ENCODE measurements at places on chromosomes 5 and 9.
A peak's percentile ranks its signal among the peaks of the same experiment; 100 is the strongest.

- no peak for DNase-seq
These were observed 43.1 kb upstream of the RXRA start for GRCh38 chr9:134283111-134283515.

DNA sequence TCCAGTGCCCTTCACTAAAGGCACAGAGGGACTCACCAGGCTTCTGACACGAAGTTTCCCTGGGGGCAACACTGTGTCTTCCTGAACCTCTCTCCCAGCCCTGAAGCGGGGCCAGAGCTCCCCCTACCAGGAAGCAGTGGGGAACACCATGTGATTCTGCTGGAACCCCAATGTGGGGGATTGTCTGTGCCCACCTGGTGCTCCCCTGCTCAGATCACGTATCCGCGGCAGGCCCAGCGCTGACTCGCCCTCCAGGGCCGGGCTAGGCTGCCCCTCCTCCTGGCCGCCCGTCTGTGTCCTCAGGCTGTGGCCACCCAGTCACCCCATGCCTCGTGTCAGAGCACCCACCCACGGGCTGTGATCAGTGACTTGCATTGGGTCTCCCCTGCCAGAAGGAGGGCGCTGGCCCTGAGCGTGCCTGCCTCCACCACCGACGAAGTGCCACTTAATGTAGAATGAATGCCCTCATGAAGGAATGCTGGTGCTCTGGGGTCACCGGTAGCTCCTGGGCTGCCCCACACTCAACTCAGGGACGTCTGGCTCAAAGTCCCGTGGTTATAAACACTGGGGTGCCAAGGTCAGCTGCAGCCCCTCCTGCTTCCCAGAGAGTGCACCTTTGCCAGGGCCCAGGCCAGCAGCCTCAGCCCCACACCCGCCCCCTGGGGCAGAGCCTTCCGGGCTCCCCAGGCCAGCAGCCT is 22.1 kb downstream of the SARDH start:
- DNase-seq, result no peak

DNA sequence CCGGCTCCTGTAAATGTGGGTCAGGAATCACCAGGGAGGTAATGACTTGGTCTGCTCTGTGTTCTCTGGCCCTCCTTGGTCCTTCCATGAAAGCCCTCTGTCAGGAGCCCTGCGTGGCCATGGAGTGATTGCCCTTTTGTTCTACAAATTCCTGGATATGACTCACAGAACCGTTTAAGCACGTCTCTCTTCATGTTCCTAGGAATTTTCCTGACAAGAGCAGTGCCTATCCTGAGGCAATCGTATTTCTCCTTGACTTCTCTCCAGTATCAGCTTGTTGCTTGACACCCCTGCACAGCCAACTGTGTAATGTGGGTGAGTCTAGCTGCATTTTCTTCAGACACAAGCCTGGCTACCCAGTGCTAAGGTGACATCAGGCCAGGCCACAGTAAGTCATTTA is 274.3 kb upstream of the ZNF462 start:
- no peak for DNase-seq

GRCh38 chr5:170880084-170880483 is 18.3 kb downstream of the RANBP17 start:
- no peak for DNase-seq

DNA sequence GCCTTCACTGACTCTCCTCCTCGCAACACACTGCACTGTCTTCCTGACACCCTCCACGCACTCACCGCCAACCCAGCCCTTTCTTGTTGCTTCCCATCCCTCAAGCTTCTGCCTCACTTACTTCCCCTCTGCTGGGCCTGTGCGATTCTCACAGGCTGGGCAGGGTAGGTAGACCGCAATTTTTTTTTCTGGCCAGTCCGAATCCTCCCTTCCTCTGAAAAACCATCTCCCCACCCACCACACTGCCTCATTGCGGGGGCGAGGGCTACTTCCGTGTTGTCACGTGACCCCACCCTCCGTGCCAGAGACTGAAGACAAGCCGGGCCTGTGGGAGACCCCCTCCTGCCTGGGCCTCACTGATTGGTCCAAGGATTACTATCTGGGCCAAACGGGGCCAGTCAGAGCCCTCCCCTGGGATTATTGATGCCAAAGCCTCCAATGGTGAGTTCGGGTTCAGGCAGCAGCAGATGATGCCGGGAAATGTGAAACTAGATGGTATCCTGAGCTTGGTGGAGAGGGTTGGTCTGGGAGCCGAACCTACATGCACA is 73.1 kb downstream of the STK10 start:
- DNase-seq, result peak; percentile 52

- no peak for DNase-seq
These were observed 6.1 kb upstream of the PCDHA11 start for GRCh38 chr5:140862441-140863295.

DNA sequence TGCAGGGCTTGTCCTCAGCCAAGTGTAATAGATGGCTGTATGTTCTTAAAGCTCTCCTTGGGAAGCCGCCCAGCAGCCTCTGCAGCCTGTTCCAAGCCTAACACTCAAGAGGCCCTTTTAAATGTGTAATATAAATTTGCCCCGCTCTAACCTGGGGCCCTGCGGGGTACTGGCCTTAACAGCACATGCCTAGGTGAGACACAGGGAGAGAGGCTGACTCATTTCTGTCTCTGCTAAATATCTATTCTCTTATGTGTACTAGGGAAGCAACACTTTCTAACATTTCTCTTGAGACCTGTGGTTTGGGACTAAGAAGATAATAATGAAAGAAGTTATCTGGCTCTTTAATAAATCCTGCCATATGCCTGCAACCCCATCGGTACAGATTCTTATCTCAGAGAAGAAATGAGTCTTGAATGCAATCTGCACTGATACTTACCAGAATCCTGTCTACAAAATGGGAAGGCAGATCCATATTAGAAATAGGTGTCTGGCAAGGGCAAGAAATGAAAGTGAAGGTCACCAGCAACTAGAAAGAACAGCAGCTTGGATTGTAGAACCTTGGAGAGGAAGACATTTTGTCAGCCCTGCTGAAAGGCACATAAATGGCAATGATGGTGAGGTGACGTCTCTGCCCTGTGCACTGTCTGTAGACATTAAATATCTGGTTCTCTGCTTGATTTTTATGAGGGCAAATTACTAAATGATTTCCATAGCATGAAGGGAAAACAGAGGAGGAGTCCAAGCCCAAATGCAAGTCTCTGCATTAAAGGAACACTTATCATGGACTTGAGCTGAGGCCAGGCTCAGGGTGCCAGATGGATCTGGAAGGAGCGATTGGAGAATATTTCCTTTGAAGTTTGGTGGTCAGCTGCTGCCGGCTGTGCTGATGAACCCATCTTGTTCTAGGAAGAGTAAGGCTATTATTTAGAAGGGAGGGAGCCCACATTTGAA is 14.5 kb upstream of the TGFBI start:
- DNase-seq, result no peak

DNA sequence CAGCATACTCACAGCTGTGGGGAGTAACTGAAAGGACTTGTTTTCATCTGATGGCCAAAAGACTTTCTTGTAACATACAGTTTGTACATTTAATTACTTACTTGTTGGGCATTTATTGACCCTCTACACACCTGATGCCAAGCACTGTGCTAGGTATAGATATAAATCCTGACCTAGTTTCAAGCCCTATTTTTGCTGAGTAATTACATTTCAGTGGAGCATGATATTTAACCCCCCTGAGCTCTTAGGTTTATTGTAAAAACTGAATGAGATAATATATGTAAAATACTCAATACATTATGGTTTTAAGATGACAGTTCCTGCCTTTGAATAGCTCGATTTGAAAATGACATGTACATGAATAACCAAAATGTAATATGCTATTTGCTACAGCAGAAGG is 68.1 kb upstream of the SLC12A2 start:
- DNase-seq, result no peak

DNA sequence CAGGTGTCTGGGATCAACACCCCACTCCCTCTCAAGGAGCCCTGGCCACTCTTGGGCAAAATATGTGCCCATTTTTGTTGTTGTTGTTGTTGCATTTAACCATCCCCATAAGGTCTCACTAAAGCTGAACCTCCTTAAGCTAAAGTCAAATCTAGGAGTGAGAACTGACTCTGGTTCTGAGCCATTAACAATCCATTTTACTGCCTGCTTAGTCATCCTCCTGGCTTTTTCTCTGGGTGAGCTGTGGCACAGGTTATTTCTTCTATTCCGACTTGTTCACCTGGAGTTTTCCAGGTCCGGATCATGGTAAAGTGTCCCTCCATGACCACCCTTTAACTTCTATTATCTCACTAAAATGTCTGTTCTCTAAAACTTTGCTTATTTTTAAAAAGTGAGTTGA is 85.2 kb downstream of the CAMK4 start:
- DNase-seq, result no peak

DNA sequence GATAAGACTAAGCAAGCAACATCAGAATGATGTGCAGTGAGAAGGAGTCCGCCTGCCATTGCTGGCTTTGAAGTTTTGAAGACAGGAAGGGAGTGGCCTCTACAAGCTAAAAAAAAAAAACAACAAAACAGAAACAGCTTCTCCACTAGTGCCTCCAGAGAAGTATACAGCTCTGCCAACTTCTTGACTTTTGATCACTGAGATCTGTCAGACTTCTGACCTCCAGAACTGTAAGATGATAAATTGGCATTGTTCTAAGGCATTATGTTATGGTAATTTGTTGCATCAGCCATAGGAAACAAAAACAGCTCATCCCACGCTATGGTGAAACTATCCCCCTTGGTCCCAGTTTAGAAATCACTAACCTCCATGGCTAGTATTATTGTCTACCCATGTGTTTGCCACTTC is 131.0 kb upstream of the VCAN start:
- DNase-seq, result no peak

DNA sequence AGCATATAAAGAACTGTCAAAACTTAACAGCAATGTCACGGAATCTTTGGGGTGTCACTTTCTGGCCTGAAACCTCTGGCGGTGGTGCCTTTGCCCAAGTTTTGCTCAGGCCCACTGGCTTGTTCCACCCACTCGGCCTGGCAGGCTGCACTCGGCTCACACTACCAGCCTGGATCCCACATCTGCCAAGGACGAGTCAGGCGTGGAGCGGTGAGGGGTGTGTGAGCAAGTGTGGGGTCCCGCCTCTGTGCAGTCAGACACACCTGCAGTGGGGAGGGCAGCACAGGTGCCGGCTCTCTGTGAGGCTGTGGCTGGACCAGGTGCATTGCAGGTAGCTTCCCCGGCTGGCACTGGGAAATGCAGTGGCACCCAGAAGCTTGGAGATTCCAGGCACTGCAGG is 40.0 kb downstream of the TSPAN17 start:
- no peak for DNase-seq

DNA sequence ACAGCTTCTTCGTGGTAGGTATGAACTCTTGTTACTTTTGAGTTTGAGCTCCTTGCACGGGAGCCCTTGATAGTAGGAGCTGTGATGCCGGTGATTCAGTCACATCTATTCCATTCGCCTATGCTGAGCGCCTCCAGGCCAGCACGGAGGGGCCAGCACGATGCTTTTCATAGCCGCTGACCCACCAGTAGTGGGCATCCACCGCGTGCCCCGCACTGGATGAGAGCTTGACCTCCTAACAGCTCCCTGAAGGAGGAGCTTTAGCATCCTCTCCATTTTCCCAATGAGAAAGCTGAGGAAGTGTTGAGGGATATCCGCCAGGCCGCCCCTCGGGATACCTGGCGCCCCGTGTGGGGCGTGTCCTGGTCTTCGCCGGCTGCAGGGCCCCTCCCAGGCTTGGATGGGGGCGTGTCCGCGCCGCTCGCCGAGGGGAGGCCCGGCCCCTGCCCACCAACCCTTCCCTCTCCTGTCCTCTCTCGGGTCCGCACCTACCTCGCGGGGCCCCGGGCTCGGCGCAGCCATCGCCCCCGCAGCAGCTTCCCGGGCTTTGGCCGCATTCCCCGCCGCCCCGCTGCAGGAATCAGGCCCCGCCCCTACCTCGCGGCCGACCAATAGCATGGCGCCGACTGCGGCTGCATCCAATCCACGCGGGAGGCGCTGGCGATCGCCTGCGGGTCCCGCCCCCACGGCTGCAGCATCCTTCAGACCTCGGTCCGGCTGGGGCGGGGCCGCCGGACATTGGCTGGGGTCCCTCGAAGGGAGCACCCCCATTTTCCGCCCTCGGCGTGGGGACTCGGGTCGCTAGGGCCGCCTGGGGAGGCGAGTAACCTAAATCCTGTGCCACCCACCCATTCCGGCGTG is at the start of gene PIP5KL1:
PIP5KL1 (minus strand) TSS at position 547 of the 861 bp plus-strand sequence; CDS start at position 522, 25 bp downstream.
- no peak for DNase-seq

Measured in stimulated activated CD8-positive, alpha-beta memory T cell treated with anti-CD3 and anti-CD28 coated beads, Interleukin-4, amount 100 ng/mL, for 1 hour (primary cell).